Thymus (tissue), 14 donors: ENCODE measurements at places on chromosomes 6 and 20.

DNA sequence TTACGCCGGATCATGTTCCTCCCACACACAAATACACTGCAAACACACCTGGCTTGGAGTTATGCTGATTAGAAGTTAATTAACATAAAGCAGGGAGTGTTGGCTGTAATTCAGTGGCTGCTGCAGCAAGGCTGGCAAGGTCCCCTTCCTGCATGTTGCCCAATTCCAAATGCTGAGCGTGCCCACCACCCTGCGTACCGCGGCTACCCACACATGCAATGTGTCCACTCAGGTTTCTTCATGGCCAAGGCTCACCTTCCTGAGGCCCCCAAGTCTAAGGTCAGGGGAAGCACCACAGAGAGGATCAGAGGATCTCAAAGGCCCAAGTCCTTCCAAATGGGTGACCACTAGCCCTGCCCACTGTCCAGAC is 11.6 kb upstream of the PRND start:
- DNase-seq: no peak

- DNase-seq: no peak
These were observed 327.5 kb upstream of the JARID2 start for GRCh38 chr6:14918200-14918907.

- DNase-seq: no peak
These were observed 17.1 kb downstream of the GSTA2 start for GRCh38 chr6:52746213-52746612.

GRCh38 chr6:138035070-138035469 is 72.1 kb downstream of the PERP start:
- no peak for DNase-seq

DNA sequence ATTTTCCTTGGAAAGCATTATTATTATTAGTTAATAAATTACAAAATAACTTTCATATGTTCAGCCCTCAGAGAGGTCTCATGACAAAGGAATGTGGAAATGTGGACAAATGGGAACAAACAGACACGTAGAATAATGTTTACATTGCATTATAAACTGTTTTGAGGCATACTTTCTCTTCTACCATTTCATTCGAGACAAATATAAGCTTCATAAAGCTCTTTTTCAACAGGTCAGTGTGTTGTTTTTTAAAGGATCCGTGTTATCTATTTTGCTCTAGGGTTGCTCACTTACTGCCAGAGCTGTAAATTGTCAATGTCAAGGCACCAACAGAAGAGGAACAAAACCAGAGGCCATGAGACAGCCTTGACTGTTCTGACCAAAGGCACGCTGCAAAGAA is 256.8 kb downstream of the PHACTR1 start:
- no peak for DNase-seq

DNA sequence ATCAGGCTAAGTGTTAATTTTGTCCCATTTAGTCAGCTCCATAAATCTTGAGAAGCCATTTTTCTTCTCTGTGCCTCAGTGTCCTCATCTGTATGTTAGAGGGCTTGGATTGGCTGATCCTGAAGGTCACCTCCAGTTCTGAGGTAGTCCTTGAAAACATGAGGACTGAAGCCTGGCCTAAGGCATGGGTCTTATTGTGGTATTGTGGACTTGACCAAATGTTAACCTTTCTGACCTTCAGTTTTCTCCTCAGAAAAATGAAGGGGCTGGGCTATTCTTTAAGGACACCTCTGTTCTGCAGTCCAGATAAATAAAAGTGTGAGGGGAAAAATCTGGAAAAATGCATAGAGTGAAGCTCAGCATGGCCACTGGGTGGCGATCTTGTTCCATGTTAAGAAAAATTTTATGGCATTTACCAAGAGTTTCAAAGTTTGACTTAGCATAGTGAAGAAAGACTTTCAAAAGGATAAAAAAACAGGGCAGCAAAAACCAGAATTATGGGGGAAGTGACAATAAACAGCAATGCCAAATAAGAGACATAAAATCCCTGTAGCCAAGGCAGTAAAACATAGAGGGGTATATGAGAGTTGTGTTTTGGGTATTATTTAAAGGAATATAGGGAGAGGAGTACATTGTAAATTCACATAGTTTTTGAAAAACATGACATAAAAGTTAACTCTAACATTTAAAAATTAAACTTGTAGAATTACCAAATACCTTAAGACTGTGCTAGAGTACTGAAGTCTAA is 13.2 kb upstream of the TFB1M start:
- peak; percentile 71 for DNase-seq

DNA sequence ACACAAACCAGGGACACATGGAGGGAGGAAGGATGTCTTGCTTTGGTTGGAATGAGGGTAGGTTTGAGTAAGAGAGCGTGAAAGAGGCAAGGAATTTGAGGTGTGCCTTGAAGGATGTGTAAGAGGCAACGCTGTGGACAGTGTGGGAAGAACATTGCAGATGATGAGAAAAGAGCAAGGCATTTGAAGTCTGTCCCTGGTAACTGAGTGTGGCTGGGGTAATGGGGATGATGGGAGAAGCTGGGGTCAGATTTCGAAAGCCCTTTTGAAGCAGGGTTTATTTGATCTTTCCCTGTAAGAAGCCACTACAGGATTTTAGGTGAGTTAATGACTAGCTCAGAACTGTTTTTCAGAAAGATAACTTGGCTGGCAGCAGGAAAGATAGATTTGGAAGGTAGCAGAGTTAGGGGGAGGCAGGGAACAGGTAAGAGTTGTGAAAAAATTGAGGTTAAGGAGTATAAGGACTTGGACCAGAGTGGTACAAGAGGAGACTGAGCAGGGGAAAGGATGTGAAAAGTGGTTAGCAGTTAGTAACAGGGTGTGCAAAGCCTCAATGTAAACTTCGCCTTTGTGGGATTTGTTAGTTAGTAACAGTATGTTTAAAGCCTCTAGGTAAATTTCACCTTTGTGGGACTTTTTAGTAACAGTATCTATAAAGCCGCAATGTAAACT is 17.7 kb downstream of the UTRN start:
- no peak for DNase-seq

- no peak for DNase-seq
These were observed 38.8 kb downstream of the CPNE5 start for GRCh38 chr6:36800223-36801076.

DNA sequence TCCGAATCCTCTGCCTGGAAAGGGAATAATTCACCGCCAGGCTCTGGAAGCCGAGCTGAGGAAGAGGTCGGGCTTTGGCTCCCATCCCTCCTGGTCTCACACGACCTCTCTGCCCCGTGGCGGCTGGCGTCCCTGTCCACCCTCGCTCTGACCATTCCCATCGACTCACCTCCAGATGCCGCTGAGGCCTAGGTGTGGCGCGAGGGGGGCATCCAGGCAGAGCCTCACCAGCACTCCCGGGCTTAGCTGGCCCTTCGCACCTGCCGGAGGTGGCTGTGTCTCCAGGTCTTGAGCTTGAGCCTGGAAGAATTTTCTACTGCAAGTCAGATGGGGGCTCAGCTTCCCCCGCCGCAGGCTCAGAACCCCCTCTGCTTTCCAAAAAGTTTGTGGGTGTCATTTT is 28.5 kb upstream of the SMOC2 start:
- no peak for DNase-seq

DNA sequence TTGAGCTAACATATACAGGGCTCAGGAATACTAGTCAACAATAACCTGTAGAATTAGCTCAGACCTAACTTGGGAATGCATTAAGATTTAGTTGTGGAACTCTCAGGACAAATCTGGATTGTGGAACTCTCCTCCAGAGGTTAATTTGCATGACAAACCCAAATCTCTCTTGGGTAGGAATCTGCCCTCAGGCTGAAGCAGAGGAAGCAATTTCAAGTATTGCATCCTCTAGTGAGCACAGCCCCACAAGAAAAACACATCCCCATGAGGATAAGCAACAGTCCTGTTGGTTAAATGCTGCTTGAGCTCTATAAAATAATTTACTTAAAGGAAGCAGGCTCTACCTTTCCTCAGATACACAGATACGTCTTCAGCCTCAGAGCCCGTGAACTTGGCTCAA is 170.9 kb upstream of the STXBP5 start:
- DNase-seq: no peak

GRCh38 chr6:169623975-169624374 is 77.9 kb downstream of the WDR27 start:
- no peak for DNase-seq

DNA sequence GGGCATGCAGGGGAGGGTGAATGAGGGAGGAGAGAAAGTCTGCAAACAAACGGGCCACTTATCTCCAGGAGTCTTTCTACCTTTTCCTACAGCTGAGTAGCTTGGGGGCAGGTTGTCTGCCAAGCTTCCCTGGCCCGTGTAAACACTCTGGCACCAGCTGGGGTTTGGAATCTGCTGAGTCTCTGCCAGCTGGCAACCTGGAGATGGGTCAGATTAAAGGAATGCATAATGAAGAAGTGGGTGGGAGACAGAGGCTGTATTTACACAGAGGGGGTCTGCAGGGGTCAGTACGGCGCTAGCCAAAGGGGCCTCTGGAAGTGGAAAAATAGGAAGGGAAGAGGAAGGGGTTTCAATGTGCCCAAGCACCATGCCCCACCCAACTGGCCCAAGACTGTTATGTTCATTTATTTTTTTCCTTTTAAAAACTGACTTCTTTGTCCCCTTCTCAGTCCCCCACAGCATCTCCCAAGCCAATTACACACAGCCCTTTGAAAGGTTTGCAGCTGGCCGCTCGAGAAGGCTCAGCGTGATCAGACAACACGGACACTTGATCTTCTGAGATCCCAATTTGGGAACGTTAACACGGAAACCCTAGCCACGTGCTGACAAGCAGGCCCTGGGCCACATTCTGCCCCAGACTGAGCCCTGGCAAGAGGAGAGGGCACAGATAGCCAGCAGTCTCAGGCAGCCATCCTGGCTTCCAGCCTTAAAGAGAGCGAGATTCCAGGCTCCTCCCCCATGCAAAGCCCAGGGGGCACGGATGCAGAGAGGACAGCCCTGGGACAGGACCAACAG is 25.2 kb downstream of the TRAM2 start:
- no peak for DNase-seq

DNA sequence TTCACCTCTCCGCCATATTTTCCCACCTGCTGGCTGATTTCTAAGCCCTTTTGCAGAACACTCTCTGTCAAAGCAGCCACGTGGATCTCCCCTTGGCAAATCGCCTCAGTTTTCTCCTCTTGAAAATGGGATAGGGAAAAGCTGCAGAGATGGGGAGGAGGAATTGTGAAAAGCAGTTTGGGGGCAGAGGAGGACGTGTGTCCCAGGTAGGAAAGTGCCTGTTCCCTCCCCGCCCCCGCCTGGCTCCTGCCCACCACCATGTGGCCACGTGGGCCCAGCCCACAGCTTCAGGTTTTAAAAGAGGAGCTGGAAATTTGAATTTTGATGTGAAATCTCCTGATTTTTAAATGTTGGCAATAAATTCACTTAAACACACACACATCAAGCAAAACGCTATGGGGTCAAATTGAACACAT is 3.6 kb upstream of the CEBPB start:
- no peak for DNase-seq

DNA sequence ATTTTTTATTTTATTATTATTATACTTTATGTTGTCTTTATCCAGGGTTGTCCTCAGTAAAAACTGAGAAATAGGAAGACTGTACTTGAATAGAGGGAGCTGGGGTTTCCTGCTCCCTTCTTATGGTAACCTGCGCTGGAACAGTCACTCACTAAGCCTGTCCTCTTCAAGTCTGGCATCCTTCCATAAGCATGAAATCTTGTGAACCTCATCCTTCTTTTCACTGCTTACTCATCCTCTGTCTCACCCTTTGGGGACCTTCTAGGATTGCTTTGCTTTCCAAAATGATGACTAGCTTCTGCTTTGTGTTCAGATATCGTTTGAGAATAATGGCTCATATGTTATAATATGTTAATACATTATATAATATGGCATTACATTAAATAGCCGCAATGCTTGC is 90.6 kb downstream of the C6orf118 start:
- no peak for DNase-seq

GRCh38 chr6:91029211-91029610 is 442.3 kb upstream of the MAP3K7 start:
- no peak for DNase-seq

DNA sequence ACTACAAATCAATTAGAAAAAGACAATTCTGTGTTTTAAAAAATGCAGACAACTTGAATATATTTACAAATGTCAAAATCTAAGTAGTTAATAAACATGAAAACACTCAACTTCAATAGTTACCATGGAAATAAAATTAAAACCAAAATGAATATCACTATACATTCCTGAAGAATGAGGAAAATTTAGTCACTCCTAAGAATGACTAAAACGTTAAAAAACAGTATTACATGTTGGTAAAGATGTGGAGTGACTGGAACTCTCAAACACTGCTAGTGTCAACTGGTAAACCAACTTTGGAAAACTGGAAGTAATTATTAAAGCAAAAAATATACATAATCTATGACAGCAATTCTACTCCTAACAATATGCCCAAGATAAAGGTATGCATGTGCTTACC is 36.3 kb downstream of the AHI1 start:
- DNase-seq: no peak

- DNase-seq: no peak
These were observed 15.5 kb upstream of the NNAT start for GRCh38 chr20:37505263-37506151.

DNA sequence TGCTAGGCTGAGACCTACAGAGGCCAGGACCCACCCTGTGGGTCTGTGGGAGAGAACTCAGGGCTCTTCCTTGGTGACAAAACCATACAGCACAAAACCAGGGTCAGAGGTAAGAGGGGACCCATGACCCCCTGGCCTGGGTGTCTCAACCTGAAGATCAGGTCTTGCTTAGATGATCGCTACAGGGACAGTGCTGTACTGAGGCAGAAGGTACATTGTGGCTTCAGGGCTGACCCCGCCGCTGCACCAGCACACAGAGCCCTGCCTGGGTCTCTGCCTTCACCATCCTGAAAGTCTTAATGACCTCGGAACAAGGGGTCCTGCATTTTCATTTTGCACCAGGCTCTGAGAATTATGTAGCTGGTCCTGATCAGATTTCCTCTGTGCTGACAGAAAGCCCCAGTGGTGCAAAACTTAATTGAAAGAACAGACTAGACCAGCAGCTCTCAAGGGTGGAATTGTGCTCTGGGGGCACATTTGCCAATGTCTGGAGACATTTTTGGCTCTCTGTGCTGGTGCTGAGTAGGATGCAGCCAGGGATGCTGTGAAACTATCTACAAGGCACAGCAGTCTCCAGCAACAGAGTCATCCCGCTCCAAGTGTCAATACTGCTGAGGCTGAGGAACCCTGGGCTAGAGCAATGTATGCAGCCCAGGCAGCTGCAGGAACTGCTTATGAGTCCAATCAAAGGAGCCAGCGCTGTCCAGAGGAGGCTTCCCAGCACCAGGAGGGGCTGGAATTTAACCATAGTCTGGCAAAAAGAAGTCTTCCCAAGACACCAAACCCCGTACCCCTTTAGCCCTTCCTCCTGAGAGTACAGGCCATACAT is 254.9 kb downstream of the ERMARD start:
- no peak for DNase-seq

DNA sequence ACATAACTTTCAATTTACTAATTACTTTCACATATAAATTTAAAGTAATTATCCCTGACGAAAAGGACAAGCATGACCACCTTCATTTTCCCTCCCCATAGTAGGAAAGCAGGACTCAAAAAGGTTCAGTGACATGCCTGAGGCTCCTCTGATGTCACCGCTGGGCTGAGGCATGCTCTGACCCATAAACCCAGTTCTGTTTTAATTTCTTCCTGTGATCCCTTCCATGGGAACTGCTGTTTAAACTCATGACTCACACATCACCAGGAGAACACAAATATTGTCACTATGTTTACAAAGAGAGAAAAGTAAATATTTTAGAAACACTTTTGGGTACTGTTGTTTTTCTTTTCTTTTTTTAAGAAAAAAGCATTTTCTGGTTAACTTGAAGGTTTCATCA is 38.0 kb upstream of the NR2E1 start:
- DNase-seq: no peak

- DNase-seq: no peak
These were observed 21.3 kb upstream of the BEND6 start for GRCh38 chr6:56933650-56934049.

GRCh38 chr20:39291301-39291700 is 329.2 kb downstream of the DHX35 start:
- no peak for DNase-seq
